ENCODE measurements at places on chromosomes 11 and 22.

- peak; percentile 54 for DNase-seq
These were observed 15.2 kb upstream of the CDC42EP1 start for GRCh38 chr22:37544955-37545702.

- DNase-seq, result no peak
These were observed 645 bp downstream of the CDC42BPG start for GRCh38 chr11:64843686-64844329.

GRCh38 chr11:134543645-134544044 lies 131.6 kb upstream of the B3GAT1 start:
- no peak for DNase-seq

DNA sequence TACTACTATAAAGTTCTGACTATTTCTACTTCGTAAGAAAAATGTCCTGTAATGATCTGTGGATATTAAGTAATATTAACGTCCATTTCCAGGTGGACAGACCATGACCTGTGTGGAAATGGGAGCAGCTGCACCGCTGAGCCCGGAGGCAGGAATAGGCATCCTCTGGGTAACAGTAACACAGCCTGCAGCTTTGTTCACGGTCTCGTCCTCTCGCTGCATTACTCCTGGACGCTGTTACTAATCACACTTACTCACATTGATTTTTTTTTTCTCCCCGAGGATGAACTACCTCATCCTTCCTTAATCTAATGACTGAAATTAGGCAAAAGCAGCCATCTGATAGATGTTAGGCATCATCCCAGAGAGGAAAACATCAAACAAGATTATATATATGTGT lies 345.7 kb upstream of the NARS2 start:
- DNase-seq, result no peak

GRCh38 chr11:12280199-12280837 lies 97.1 kb upstream of the PARVA start:
- DNase-seq, result no peak

DNA sequence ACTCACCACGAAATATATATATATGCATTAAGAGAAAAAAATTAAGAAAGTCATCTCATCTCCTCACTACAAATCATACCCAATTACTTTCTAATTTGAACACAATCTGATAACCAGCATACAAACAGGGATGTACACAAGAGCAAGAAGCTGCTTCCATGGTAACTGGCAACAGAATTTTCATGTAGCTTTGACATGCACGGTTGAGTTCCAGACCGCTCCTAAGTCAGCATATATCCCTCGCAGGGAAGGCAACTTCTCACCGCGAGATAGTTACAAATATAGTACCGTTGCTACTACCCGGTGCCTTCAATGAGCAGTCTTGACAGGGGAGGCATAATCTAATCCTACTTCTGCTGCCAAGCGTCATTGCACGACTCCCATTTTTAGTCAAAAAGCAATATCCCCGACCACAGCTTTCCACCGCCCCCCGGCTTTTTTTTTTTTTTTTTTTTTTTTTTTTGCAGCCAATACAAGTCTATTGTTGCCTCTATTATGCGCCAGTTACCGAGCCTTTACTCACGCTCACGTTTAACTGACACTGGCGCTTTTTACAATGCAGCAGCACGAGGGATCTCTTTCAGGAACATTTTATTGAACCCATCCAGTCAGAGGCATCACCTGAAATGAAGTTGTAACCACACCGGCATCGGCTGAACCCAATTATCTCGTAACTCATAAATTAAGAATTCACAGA lies 2.2 kb downstream of the CADM1 start:
- peak; percentile 4 for DNase-seq

DNA sequence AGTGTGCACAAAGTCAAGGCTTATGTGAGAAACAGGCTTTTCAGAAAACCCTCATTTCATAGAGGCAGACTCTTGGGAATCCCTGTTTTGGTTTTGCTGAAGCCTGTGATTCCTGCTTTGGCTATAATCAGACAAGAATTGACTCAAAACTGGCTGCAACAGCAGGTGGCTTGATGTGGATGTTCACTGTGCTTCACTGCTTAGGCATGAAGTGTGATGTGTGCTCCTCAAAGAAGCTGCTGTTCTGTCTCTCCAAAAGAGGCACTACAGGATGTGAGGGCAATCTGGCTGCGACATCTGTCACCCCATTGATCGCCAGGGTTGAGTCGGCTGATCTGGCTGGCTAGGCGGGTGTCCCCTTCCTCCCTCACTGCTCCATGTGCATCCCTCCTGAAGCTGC lies 103.5 kb downstream of the C11orf58 start:
- DNase-seq, result no peak

DNA sequence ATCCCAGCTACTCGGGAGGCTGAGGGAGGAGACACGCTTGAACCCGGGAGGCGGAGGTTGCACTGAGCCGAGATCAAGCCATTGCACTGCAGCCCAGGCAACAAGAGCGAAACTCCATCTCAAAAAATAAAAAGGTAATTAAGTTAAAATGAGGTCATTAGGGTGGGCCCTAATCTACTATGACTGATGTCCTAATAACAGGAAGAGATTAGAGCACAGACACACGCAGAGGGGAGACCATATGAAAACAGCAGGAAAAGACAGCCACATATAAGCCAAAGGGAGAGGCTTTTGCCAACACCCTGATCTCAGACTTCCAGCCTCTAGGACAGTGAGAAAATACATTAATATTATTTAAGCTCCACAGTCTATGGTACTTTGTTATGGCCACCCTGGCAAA lies 17.3 kb downstream of the LARGE1 start:
- no peak for DNase-seq

DNA sequence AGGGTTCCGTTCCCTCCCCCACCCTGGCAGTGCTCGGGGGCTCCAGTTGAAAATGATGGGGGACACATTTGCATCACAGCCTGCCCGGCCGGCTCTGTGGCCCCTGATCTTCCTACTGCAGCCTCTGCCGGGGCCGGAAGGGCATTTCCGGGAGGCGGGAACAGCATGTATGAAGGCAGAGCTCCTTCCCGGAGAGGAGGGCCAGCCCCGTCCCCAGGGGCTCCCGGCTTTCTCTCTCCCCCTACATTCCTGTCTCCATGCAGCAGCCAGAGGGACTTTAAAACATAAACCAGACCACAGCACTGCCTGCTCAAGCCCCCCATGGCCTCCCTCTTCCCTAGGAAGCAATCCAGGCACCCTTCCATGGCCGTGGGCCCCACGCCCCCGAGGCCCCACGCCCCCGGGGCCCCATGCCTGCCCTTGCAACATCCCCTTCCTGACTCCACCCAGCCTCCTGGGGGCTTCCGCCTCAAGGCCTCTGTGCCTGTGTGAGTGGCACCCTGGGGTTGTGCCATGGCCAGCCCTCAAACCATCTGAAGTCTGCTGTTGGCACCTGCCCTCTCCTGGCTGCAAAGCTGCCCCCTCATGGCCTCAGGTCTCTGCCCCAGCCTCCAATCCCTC lies 73.1 kb downstream of the CDKN1C start:
- no peak for DNase-seq

GRCh38 chr22:28892175-28892731 lies 8.9 kb downstream of the ZNRF3 start:
- no peak for DNase-seq

GRCh38 chr11:62505059-62505439 lies 41.6 kb downstream of the AHNAK start:
- no peak for DNase-seq

GRCh38 chr22:46619240-46619829 lies 851 bp upstream of the GRAMD4 start:
- DNase-seq, result no peak

Measured in stimulated activated CD4-positive, alpha-beta T cell treated with anti-CD3 and anti-CD28 coated beads, Interleukin-1b, Interleukin-23, amount 100 ng/mL, for 48 hours (primary cell).